ENCODE measurements at places on chromosomes 1 and 21. TPM values are rescaled to one million over a fixed set of nuclear protein-coding genes. Genes with fewer than 3 reads are reported as not detected.
A peak's percentile ranks its signal among the peaks of the same experiment; 100 is the strongest.

The PRAMEF27 gene
- not detected for total RNA-seq

The PRAMEF8 gene
- not detected for total RNA-seq

The S100A7 gene
- total RNA-seq = not detected

The AQP10 gene
- not detected for total RNA-seq

The KIAA0040 gene
- total RNA-seq = not detected

The CLCA1 gene
- not detected for total RNA-seq

The OR2T11 gene
- not detected for total RNA-seq

DNA sequence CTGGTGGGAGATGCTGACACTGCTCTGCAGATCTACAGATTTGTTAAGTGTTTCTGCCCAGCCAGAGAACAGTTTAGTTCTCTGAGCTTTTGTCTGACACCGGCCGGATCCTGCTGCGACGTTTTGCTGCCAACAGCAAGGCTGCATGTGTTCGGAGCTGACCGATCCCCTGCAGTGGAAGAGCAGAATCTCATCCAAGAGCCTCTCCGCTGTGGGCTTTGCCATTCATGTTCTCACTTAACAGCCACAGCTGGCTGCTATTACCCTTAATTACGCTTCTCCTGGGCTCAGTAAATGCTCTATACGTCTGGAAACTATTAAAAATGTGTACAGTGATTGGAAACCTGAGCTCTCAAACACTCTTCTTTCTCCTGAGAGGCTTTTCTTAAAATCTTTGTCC is 105.3 kb downstream of the BCAR3 start:
- no peak for DNase-seq

GRCh38 chr1:59554011-59554663 is 257.2 kb downstream of the FGGY start:
- DNase-seq = no peak

DNA sequence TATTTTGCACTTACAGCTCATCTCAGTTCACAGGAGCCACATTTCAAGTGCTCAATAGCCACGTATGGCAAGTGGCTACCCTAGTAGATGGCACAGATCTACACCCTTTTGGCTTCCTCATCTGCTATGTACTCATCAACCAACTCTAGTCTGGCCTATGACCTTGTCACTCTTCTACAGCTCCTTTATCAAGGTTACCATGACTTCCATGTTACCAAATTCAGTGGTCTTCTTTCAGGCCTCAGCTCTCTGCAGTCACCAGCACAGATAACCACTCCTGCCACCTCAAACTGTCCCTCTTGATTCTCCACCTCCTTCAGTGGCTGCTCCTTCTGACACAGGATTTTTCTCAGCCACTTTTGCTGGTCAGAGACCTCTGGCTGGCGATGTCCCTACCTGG is 11.7 kb upstream of the USP48 start:
- DNase-seq = no peak

- peak; percentile 89 for DNase-seq
Observed at GRCh38 chr1:1406821-1407635, at the start of gene MRPL20. Gene MRPL20 (minus strand): TSS chr1:1407293. CDS start chr1:1407217, 76 bp downstream.

DNA sequence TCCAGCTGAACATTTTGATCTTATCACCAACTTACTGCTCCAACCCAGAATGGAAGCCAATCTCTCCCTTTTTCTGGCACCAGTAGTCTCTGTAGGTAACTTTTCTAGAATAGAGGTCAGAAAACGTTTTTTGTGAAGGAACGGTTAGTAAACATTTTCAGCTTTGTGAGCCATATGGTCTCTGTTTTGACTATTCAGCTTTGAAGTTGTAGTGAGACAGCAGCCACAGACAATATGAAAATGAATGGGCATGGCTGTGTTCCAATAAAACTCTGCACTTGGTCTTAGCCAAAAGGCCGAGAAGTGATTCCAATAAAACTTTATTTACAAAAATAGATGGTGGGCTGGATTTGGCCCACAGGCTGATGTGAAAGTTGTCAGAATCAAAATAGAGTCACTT is 28.9 kb downstream of the MAP10 start:
- no peak for DNase-seq

- DNase-seq = no peak
Observed at GRCh38 chr1:244226435-244226834, 175.4 kb downstream of the ZBTB18 start.

DNA sequence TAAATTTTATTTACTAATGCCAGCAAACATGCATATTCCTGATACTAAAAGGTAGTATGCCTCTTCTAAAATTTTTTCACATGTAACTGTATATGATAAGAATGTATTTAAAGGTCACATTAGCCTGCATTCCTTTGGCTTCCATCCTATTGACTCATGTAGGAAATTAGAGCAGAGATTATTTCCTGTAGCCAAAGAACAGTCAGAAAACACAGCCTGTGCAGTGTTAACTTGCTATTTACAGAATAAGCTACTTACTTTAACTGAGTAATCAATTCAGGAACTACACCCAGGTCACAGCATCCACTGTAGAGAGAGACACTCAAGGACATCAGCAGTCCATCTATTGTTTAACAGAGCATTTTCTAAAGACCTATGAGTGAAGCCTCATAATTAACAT is 154.5 kb upstream of the ADGRL4 start:
- peak; percentile 66 for DNase-seq

DNA sequence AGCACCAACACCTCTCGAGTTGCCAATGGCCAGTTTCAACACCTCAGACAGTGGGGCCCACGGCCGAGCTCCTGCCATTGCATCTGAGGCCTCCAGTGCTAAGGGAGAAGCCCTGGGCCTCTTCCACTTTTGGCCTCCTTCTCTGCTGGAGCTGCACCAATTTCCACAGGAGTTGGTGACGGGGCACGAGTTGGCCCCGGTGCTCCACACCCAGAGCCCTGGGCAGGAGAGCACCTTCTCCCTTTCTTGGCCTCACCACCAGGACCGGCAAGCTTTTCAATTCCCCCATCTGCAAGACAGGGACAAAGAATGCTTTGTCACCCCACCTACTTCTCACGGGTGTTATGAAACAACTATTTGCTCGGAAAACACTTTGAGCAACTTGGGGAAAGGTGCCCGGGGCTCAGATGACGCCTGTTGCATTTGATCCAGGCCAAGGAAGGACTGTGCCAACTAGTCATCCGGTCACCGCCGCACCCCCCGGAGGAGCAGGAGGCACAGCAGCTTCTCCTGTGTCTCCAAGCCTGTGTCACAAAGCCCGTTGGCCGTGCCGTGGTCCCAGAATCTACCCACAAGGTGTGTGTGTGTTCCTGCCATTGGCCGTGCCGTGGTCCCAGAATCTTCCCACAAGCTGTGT is 55.2 kb downstream of the TOMM20 start:
- DNase-seq = no peak

GRCh38 chr1:59718989-59719360 is 95.8 kb upstream of the HOOK1 start:
- peak; percentile 68 for DNase-seq

DNA sequence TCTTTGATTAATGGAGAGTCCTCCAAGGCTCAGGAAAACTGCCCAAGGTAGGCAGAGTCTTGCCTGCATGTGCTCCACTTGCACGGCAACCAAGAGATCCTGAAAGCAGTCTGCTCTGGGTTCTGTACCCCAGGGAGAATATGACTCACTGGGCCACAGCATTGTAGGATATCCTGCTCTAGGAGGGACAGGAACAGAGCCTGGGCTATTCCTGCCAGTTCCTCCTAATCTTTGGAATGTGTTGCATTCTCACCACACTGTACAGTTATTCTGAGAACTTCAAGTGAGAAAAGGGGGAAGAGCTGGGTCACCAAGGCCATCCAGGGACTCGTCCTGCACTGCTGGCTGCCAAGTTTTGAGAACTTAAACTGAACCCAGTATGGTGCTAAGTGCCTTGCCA is 278.5 kb downstream of the MATN1 start:
- DNase-seq = no peak

All from LHCN-M2 (cell line).